Activated T-cell treated with anti-CD3 and anti-CD28 coated beads, Interleukin-2, amount 50 U/mL, for 72 hours (primary cell): ENCODE measurements at places on chromosomes 6 and 20. TPM values are rescaled to one million over a fixed set of nuclear protein-coding genes. Genes with fewer than 3 reads are reported as not detected.

DNA sequence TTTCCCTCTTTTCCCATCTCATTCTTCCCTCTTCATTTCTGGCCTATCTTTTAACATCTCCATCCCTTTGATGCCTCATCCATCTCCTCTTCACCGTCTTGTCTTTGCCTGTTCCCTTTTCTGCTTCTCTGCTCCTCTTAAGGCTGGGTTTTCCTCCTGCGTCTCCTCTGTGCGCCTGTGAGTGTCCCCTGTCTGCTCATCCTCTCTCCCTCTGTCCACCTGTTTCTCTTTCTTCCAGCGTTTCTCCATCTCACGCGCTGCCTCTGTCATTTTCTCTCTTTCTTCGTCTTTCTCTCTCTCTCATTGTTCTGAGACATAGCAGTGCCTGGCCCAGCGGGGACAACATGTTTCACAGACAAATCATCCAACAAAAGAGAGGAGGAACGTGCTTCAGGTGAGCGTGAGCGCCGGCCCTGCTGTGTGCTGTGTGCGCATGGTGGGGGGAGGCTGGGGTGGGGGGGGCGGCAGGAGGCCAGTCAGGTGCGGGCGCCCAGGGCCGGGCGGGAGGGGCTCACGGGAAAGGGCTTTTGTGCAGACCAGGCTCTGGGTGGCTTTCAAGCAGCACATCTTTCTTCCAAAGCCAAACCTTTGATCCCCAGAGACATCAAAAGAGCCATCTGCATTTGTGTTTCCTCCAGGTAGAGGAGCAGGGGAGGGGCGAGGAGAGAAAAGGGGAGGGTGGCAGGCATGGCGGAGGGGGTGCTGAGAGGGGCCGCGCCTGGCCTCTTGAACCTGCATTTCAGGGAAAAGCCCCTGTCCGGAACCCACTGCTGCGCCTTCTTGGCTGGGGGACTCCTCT lies 121.3 kb downstream of the VEGFA start:
- DNase-seq, result no peak

DNA sequence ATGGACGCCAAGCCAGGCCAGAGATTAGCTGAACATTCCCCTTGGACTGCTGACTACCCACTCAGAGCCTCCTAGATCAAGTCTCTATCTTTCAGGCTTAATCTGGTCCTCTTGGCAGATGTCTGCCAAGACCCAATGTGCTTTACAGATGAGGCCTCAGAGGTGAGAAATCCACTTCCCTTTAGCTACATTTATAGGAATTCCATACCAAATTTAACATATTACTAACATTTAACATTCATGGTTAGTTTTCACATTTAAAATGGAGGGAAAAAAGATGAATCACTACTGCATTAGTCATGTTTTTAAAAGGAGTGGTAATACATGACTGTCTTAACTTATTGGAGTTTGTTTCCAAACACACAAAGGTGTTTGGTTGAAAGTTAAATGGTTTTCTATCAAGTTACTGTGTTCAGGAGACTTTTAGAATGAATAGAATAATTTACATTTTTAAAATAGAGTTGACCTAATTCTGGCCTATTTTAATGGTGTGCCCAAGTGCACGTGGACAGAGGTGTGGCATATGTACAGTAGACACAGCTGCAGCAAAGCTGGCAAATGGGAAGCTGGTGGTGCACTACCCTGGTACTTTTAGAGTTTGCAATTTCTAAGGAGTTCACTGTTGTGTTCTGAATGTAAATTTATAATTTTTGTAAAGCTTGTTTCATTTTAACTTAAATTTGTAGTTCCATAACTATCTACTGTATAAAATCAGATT lies 41.9 kb upstream of the CALHM6 start:
- DNase-seq, result no peak

DNA sequence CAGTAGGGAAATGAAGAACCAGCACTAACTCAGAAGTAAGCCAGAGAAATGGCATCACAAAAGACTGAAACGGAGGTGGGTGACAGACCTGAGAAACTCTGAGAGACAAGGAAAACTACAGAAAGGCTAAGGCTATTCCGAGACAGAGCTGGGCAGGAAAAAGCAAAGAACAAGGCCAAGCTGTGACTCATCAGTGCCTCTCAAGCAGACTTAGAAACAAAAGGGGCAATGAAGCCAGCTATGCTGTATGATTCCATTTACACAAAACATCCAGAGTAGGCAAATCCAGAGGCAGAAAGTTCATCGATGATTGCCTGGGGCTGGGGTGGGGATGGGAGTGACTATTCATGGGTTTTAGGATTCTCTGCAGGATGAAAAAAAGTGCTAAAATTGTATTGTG lies 50.0 kb downstream of the SLC23A2 start:
- no peak for DNase-seq

DNA sequence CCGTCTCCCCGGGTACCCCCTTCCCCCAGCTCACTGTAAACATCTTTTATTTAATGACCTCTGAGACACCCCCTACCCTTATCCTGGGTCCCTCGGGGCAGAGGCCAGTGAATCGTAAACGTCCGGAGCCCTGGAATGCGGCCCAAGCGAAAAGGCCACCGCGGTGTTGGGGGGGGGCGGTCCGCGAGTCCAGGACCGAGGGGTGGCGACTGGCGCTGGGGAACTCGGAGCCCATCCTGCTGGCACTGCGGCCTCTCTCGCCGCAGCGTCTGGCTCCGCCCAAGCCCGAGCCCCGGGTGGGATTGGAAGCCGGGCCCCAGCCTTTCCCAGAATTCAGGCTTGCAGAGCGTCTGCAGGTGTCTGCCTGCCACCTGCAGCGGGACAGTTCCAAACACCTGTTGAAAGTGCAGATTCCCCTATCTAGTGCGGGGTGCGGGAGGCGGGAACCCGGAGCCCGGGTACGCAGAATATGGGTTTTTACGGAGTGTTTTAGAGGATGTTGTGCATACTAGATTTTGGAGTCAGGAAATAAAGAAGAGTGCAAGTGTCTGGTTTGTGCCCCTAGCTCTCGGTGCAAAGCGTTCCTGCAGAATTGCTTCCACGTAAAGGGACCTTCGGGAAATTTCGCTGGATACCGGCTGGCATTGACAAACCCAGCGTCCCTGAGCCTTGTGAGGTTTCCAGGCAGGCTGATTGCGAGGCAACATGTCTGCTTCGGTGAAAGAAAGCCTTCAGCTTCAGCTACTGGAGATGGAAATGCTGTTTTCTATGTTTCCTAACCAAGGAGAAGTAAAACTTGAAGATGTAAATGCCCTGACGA lies 800 bp downstream of the RWDD2A start:
- peak; percentile 27 for DNase-seq

- DNase-seq, result no peak
These were observed 5.6 kb downstream of the TP53RK start for GRCh38 chr20:46683668-46683938.

GRCh38 chr6:27505209-27506027 lies 32.5 kb upstream of the ZNF184 start:
- peak; percentile 41 for DNase-seq

GRCh38 chr6:160261991-160262680 lies 3.5 kb upstream of the SLC22A2 start:
- DNase-seq, result no peak

DNA sequence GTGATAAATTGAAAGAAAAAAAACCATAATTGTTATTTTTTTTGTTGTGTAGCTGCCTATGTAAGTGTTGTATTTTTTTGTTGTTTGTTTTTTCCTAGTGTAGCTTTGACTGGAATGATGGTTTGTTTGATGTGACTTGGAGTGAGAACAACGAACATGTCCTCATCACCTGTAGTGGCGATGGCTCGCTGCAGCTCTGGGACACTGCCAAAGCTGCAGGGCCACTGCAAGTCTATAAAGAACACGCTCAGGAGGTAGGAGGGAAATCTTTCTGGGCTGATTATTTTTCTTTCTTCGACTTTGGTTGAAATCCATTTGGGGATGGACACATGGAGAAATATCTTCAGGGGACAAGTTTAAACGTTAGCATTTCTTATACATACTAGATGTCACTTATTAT lies 3.8 kb downstream of the PEX7 start:
- no peak for DNase-seq

DNA sequence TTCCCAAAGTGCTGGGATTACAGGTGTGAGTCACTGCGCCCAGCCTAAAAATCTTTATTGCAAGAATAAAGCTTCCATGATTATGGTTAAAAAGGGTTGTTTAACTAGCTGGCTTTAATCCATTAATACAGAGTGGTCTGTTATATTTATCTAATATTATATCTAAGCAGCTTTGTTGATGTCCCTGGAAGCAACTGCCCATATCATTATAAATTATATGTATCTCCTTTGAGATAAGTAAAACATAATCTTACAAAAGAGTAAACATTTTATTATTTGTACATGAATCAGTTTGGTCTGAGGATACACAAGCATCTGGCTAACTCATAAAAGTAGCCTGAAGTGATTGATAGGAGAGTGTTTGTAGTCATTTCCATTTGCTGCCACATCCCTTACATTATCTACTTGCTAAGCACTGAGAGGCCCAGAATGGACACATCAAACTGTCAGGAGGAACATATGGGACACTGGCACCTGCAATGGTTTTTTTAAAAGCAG lies 46.9 kb downstream of the TRAF3IP2 start:
- no peak for DNase-seq

GRCh38 chr6:14434916-14435690 lies 317.5 kb downstream of the CD83 start:
- DNase-seq, result no peak

DNA sequence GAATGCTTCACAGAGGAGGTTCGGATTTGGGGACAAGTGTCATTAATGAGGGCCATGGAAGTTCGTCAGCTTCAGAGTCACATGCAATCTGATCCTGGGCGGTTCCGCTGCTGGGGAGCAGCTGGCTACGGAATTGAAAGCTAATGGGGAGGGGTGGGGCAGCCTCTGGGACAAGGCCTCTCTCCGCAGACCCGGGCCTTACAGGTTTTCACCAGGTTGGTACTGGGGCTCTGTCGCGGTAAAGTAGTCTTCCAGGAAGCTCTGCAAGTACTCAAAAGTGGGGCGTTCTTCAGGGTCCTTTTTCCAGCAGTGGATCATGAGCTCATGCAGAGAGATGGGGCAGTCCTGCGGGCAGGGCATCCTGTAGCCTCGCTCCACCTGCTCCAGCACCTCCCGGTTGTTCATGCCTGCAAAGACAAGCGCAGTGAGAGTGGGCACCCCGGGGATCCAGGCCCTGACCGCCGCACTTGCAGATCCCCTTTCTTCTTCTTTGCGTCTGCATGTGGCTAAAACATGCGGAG lies 55.9 kb upstream of the TRAF3IP2 start:
- DNase-seq, result no peak

GRCh38 chr20:22566876-22567658 lies 17.3 kb downstream of the FOXA2 start:
- no peak for DNase-seq

DNA sequence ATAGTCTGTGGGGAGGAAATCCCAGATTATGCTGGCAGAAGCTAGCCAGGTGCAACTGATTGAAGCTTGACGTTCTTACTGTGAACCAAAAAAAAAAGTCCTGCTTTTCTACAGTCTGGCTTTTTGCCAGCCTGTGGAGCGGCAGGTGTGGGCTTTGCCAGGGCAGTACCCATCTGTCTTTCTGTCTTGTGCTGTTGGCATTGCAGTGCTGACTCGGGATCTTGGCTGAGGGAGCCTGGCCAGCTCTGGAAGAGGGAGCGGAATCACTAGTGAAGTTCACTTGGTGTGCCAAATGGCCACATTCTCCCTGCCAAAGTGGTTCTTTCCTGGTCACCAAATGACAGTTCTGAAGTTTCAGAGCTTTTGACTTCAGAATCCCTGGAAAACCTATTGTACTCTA lies 5.0 kb downstream of the KIF3B start:
- DNase-seq, result no peak

DNA sequence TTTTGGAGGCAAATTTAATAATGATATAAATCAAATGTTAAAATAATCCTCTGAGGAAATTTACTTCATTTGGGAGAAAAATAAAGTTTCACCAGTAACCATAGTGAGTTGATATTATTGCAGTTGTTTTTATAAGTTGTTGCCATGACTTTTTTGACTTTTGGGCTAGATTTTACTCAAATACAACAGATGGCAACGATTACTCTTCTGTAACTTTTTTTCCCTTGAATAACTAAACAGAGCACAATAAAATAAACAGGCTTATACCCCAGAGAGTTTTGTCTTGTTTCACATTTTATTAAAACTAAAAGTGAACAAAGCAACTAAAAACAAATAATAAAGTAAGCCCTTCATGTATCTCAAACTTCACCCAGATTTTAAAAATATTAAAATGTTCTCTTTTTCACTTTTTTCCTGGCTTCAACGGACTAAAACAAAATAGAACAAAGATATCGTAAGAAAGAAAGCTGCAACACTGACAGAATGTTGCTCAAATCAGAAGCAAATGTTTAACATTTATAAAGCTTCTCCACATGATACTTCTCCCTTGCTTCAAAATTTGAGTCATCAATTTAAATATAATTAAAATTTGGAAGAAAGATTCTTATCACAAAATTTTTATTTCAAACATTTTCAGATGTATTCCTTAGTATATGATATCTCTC lies 42.5 kb upstream of the BMP5 start:
- DNase-seq, result no peak

ULBP2 gene
- total RNA-seq, result 1.5 TPM
